ENCODE measurements at places on chromosomes 2 and 18.

GRCh38 chr2:126975671-126976655 is 77.3 kb downstream of the TEX51 start:
- DNase-seq, result no peak

- no peak for DNase-seq
These were observed 34.8 kb downstream of the GAREM1 start for GRCh38 chr18:32435631-32436500.

- no peak for DNase-seq
These were observed 182.3 kb upstream of the PGAP1 start for GRCh38 chr2:197108758-197109157.

GRCh38 chr2:128405981-128406613 is 87.4 kb upstream of the HS6ST1 start:
- no peak for DNase-seq

GRCh38 chr2:15950088-15950952 is 10.0 kb downstream of the MYCN start:
- no peak for DNase-seq

DNA sequence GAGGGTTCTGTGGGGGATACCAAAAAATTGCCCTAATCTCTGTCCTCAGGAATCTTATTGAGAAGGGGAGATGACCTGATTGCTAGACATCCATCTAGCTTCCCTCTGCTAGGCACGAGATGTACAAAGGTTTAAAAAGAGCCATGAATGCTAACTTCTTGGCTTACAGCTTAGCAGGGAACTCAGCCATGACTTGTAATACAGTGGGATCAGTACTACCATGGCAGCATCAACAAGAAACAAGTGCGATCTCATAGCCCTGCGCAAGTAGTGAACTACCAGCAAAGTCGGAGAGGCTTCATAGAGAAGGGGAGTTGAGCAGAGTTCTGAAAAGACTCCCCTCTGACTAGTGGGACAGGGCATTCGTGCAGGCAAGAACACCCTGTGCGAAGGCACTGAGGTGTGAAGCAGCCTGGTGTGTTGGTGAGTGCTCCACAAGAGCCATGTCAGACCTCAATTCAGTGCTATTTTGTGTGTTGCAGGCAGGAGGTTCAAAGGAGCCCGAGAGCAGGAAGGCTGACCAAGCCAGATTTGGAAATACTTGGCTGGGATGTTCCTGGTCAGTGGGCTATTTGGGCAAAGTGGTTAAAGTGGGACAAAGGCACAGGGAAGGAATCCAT is 130.0 kb downstream of the FMNL2 start:
- DNase-seq, result no peak
